ENCODE measurements at places on chromosomes 3 and 15.

DNA sequence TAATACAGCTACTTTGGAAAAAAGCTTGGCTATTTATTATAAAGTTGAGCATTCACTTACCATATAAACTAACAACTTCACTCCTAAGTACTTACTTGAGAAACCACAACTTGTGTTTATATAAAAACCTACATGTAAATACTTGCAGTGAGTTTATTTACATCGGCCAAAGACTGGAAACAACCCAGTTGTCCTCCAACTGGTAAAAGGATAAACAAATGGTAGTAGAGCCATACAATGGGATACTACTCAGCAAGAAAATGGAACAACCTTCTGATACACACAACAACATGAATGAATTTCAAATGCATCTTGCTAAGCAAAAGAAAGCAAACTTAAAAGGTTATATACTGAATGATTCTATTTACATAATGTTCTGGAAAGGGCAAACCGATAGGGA, 63.7 kb downstream of the SLC7A14 start:
- no peak for DNase-seq

DNA sequence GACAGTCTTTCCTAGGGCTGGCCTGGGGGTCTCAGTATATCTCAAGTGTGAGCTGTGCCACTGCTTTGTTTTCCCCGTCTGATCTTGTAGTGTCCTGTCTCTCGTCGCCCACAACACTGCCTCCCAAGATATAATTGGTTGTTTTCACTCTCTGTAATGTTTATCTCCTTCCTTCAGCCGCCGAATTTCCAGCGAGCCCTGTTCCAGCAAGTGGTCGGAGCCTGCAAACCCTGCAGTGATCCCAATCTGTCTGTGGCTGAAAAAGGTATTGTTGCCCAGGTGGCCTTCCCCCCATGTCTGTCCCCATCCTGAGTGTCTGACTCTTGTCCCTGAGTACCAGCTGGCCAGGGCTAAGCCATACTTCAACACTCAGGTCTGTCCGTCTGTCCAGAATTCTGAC, 9.5 kb upstream of the MANF start:
- no peak for DNase-seq

GRCh38 chr3:146100825-146101444, 60.0 kb downstream of the PLOD2 start:
- no peak for DNase-seq

- DNase-seq: peak; percentile 21
Observed at GRCh38 chr15:71117714-71118305, 2.5 kb downstream of the THSD4 start.

GRCh38 chr15:29687939-29688505, 134.2 kb downstream of the TJP1 start:
- DNase-seq: no peak

- no peak for DNase-seq
Observed at GRCh38 chr15:89494941-89495637, 1.3 kb downstream of the RHCG start.

DNA sequence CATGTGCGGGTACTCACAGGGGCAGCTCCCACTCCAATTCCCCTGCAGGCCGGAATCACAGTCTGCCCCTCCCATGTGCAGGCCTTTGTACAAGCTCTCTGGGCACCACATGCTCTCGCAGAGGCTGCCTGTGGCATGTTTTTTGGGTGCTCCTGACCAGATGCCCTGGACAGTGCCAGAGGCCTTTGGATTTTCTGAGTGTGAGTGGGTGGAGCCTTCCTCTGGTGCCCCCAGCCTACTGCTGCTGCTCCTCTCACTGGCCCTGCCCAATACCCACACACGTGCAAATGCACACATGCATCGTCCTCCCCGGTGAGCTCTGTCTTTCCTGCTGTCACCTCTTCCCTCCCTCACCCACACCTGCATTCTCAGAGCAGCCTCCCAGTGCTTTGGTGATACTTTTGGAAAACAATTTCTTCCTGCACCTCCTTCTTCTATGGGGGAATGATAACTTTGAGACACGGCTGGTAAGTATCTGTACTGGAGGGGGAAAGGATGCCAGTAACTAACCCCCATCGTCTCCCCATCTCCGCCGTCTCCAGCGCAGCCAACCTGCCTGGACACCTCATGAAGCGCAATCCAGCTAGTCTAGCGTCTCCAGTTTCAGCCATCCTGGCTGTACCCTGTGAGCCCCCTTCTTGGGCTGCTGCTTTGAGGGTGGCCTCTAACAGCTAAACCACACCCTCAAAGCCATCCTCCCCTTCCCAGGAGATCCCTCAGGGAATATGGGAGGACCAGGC, 229.4 kb upstream of the TOPAZ1 start:
- no peak for DNase-seq

DNA sequence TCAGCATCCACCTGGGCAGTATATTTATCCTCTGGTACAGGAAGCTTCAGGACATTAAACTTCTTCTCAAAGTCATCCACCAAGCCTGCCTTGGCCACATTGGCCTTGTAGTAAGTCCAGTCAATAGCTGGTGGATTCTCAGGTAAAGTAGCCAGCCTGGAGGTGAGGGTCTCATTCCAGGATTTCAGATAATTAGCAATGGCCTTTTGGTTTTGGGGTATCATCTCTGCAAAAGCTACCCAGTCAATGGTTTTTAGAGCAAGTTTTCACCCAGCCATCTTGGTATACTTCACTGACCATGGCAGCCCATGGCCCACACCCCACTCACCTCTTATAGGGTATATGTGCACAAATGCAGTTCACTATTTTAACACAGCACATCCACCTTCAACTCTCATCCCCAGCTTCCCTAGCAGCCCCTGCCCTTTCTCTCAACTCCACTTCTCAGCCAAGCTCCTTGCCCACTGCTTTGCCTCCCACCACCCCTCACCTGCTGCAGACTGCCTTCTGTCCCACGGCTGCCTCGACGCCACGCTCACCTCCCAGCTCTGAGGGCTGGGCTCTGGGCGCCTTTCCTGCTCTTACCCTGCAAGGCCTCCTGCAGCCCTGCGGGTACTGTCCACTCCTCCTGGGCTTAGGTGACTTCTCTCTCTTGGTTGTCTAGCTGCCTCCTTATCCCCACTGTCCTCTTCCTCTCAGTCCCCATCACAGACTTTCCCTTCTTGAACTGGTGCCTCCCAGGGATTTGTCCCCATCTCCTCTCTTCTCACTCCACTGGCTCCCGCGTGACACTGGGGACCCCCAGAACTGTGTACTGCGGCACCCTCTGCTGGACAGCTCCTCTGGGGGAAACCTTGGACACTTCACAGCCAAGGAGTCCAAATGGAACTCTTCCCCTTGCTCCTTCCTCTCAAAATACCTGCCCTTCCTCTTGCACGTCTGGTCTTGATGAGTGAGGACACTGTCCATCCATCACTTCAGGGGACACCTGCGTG, 1.7 kb upstream of the TGM5 start:
- DNase-seq: no peak

- DNase-seq: peak; percentile 18
Observed at GRCh38 chr15:58066042-58066867, 744 bp upstream of the ALDH1A2 start.

- no peak for DNase-seq
Observed at GRCh38 chr15:41948490-41948889, 23.9 kb downstream of the EHD4 start.

DNA sequence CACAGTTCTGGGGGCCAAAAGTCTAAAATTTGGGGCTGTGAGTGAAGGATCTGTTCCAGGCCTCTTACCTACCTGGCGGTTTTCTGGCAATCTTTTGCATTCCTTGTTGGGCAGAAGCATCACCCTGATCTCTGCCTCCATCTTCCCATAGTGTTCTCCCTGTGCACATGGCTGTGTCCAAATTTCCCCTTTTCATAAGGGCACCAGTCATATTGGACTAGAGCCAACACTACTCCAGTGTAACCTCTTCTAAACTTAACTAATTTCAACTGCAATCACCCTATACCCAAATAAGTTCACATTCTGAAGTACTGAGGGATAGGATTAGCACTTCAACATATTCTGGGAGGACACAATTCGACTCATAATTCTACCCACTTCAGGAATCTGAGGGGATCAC, 85.0 kb downstream of the CCNL1 start:
- no peak for DNase-seq

DNA sequence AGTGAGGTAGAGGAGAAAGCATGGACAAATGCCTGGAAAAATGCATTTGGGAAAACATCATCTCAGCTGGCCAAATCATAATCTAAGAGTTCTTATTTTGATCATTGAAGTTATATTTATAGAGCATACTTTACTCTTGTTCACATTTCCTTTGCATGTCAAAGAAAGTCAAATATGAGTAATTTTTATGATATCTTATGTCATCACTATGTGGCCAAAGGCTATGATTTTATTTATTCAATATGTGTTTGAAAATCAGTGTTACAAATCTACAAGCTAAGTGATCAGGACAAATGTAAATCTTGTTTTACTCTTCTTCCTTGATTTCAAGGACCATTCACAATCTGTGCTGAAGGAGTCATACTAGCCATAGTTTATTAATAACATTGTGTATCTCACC, 237.2 kb upstream of the DPH6 start:
- DNase-seq: no peak

DNA sequence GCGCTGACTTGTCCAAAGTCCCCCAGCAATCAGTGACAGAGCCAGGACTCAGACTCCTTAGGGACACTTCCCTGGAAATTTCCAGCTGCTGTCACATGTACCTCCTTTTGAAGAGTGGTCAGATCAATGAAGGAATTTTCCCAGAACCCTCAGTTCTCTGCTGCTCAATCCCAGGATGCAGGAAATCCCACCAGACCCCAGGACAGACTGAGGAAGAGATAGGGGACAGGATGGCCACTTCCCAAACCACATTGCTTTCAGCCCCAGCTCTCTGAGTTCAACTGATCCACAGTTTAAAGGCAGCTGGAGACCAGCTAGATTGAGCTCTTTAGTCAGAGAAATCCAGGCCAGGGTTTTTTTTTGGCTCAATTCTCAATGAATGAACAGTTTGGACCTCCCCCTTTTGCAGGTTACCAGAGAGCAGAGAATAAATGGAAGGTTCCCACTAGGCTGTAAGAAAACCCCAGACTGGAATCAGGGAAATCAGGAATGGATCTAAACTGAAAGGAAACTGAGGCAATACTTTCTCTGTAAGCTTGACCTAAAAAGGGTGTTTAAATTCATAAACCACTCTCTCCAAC, 1.5 kb downstream of the CYP1A1 start:
- DNase-seq: peak; percentile 44

DNA sequence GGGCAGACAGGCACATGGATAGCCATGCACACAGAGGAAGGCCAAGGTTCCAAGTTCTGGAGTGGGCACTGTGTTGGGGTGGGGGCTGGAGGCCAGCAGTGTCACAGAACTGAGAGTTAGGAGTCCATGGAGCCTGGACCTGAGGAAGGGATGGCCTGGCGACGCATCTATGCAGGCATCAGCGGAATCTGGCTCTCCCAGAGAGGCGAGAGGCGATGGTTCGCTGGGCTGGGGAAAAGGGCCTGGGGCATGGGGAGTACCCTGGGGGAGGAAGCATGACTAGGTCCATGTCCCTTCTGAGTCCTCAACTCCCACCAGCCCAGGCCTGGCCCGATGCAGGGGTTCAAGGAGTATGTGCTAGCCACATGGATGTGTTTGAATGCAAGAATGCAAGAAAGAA, 192.8 kb upstream of the LINGO1 start:
- DNase-seq: no peak

DNA sequence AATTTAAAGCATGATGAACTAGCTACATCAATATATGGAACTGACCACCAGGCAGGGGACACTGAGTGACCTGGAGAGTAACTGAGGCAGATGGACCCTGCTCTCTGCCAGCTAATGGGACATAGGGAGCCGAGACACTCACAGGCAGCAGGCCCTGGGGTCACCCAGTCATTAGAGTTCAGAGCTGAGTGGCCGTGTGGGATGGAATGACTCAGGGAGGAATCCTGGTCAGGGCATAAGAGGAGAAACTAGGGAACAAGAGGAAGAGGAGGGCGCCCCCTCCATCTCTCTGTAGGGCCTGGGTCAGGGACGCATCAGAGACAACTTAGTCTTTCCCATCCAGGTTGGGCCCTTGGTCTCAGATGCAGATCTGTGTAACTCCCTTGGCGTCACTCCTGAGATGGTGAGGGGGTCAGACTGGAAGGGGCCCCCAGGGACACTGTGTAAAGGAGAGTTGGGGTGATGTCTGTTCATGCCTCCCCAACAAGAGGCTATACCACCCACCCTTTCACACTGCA, 39.8 kb downstream of the CCDC12 start:
- no peak for DNase-seq

- DNase-seq: peak; percentile 42
Observed at GRCh38 chr3:187678726-187679268, 8.6 kb upstream of the SST start.

GRCh38 chr3:178189854-178190253, 346.4 kb upstream of the KCNMB2 start:
- DNase-seq: no peak

- DNase-seq: no peak
Observed at GRCh38 chr3:132418916-132419315, 1.6 kb downstream of the DNAJC13 start.

GRCh38 chr15:73375755-73376305, 7.1 kb upstream of the HCN4 start:
- DNase-seq: no peak

- peak; percentile 68 for DNase-seq
Observed at GRCh38 chr15:57559875-57560274, 31.8 kb upstream of the MYZAP start.
